AG04449 (cell line): ENCODE measurements at places on chromosomes 3 and 15.
A peak's percentile ranks its signal among the peaks of the same experiment; 100 is the strongest.

- no peak for DNase-seq
These were observed 85.1 kb downstream of the LPP start for GRCh38 chr3:188239035-188239434.

GRCh38 chr3:170056710-170057454, 19.1 kb downstream of the GPR160 start:
- DNase-seq = no peak

DNA sequence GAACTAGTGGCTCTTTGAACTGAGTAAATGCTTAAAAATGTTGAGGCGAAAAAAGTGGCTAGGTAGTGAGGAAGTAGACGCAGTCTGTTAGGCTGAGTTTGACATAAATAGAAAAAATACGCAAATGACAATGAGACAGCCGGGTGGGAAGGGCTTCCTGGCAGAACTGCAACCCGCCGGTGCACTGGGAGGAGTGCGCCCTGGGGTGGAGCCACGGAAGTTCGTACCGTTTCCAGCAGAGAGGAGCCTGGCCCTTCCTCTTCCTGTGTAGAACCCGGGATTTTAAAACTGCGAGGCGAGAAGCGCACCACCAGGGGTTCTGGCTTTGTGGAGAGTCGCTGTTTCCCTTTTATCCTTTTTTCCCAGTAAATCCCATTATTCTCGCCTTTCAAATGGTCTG, 602.6 kb downstream of the PYDC2 start:
- no peak for DNase-seq

DNA sequence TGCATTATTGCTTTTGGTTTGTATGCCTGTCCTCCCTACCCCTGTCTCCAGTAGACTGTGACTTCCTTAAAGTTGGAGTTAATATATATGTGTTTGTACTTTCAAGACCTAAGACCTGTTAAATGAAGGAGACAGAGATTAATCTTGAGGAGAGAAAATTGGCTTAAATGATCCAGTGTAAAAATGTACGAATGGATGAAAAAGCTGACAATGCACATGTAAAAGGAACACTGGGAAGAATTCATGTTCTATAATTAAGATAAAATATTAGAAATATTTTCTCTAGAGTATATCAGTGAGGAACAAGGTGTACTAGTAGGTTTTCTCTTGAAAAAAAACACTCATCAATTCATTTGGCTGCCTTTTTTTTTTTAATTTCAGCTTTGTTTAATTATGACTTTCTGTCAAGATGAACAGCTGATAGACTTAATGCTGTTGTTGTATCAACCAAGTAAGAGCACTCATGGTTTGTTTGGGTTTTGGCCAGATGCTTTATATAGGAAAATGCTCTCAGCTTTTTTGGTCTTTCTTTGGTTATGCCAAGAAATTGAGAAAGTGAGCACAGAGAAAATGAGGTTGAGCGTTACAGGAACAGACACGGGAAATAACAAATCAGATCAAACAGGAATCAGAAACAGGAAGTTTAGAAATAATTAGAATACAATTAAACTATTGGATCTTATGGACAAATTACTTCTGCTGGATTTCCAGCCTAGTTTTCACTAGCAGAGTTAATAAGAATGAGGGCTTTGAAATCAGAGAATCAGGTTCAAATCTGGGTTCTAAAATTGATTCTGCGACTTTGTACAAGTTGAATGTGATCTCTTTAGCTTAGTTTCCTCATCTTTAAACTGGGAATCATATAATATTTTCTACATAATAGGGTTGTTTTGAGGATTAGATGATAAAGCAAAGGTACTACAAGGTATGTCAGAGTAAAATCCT, 38.3 kb upstream of the AADAC start:
- no peak for DNase-seq

- no peak for DNase-seq
These were observed 8.9 kb downstream of the CHSY1 start for GRCh38 chr15:101242999-101243336.

DNA sequence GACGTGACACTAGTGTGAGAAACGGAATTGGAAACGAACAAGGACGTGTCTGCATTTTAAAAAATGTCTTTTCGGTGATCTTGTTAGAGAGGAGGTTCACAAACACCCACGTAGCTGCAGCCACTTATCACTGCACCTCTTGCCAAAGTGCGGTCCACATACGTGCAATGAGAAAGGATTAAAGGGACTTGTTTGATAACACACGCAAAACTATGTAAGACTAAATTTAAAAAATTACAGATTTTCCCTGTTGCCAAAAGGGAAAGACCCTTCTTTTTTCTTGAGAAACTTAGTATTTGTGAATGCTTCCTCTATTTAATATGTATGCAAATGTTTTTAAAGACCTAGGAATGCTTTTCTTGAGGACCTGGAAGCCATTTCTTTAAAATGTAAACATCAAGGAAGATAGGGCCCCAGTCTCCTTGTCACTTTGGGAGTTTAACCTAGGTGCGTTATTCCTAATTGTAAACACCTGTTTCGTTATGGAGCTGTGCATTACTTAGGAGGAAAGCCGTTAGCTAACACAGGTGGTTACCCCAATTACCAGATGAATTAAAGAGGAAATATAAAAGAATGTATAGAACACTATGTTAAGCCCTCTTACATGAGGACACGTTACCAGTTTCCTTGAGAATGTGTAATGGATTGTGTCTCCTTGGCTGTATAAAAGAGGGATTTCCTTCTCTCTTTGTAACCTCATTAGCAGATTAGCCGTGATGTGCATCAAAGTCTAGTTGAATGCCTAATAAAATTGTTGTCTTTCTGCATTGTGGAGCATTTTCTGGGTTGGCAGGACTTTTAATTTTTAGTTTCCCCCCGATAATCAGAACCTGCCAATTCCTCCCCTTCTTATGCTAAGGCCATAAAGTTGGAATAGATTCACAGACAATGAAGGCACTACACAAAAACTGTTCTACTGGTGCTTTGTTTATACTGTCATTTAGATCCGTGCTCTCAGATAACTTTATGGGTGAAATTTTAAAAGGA, 1.0 kb downstream of the LEKR1 start:
- no peak for DNase-seq

DNA sequence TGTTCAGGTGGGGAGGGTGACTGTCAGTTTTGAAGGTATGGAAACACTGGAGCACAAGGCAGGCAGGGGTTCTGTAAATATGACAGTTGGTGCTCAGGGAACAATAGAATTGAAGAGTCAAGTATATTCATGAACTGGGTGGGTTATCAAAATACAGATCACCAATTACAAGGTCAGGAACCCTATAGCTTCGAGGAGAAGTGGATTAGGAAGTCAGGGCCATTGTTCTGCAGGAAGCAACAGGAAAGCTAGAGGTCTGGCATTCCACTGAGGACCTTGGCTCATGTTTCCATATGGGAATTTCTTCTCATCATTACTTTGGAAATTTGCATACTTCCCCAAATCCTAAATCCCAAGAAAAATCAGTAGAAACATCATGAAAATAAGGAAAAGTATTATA, 125.9 kb downstream of the MYRIP start:
- no peak for DNase-seq

DNA sequence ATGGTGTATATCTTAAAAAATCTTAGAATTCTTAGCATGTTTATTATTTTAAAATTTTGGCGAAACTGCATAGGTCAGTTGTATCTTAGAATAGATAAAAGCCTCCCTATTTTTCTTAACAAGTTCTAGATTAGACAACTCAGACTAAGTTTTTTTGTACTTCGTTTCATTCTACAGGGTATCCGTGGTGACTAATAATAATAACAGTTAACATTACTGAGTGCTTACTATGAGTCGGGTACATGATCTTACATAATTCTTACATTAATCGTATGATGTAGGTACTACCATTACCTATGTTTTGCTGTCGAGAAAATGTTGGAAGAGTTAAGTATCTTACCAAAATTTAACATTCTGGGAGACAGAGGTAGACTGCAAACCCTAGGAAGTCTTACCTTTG, 60.7 kb downstream of the UBE2E2 start:
- no peak for DNase-seq

DNA sequence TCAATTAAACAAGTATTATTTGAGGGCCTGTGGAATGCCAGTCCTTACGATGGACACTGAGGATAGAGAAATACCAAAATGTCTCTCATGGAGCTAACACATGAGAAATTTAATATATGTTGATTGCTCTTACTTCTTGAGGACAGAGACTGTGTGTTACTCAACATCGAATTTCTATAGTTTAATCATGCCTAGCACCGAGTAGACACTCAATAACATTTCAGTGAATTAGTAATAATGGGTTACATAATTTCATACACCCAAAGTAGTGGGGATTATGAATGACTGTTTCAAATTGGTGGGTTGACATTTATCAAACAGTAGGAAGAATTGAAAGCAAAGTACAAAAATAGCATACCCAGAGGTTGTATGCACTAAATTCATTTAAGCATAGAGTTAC, 11.2 kb downstream of the FMN1 start:
- DNase-seq = no peak

DNA sequence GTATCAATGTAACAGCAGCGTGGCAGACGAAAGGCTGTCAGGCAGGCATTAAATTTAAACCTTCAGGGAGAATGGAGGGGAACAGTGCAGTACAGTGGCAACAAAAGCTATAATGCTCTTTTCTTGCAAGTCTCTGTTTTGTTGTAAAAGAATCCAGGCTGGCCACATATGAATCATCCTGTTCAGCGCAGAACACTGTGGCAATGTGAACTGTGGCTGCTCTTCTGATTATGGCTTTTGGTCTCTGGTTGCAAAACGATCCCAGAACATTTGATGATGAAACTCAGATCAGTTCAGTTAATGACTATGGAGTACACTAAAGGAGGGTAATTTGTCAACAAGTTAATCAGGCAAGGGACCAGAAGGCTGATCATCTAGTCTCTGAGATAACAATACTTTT, 219.7 kb upstream of the SGO1 start:
- DNase-seq = peak; percentile 23

DNA sequence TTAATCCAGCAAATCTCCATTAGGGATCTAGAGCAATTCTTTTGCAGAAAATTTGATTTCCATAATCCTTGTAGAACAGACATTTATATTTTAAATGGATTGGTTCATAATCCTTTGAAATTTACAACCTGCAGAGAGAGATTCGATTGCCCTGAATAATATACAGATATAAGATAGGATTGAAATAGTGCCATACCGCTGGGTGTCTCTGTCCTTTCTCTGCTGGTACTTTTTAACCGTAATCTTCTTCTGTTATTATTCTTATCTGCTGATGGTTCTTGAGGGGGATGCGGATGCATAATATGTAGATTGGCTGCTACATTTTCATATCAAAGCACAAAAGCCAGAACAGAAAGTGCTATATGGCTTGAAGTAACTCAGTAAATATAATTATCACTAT, 182.2 kb downstream of the CFAP20DC start:
- DNase-seq = no peak

DNA sequence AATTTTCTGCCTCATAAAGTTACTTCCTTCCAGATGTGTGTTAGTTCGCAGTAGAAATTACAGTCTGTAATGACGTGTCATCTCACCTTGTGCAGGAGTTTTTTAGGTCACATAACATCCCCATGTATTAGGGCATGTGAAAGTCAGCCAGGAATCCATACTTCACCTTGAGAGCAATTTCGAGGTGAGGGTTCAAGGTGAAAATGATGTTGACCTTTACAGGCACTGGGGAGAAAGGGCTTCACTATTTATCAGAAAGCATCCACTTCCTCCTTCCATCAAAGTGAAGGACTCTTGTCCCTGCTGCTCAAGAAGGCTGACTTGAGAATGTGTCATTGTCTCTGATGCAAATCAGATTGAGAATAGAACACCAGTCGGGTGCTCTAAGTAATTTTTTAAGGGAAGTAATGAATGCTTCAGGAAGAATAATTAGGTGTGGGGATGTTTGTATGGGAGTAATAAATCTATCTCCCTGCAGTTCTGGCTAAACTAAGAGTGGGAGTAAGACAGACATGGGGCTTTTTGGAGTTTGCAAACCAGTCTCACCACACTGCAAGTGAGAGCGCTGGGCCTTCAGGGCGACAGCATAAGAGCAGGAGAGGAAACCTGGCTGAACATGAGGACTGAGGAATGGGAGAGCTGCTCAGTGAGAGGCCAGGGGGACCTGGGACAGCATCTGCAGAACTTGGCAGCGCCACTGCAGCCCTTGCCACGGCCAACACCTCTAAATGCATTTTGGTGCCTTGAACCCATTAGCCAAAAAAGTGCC, 85.9 kb upstream of the IL12A start:
- no peak for DNase-seq

GRCh38 chr3:37945807-37946530, 44.6 kb upstream of the VILL start:
- DNase-seq = no peak

GRCh38 chr3:32857921-32858320, 40.1 kb downstream of the TRIM71 start:
- DNase-seq = no peak

- no peak for DNase-seq
These were observed 6.2 kb upstream of the OXTR start for GRCh38 chr3:8775602-8776001.

- DNase-seq = no peak
These were observed 22.2 kb upstream of the NRROS start for GRCh38 chr3:196617256-196617655.

DNA sequence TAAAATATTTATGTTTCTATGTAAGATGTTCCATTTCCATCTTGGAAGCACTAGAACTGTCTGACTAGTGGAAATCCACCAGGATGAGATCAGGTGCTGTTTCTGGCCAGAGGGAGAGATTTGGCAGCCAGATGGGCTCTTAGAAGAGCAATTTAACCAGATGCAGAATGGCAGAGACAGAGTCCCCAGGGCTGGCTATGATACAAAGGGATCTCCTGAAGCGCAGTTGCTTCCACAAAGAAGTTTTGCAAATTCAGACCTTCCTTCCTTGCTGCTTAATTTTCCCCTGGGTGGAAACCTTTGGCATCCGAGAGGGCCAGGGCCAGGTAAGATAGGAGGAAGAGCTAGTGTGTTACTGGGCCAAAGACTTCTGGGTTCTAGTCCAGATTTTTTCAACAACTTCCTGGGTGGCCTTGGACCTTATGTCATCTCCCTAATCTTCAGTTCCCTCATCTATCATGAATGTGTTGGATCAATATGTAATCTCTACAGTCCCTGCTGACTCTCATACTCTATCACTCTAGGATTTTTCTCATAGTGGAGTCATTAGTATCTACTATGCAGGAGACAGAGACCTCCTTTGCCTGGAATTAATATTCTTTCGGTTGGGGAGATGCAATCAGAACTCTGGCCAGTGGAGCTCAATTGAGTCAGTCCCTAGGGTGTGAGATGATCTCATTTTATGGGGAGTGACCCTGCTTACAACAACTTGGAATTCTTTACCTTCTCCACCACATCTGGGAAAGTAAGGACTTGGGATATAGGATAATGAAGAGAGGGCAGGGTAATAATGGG, 41.1 kb upstream of the NDUFB4 start:
- DNase-seq = no peak

- DNase-seq = no peak
These were observed 9.2 kb downstream of the MITF start for GRCh38 chr3:69748503-69748902.

DNA sequence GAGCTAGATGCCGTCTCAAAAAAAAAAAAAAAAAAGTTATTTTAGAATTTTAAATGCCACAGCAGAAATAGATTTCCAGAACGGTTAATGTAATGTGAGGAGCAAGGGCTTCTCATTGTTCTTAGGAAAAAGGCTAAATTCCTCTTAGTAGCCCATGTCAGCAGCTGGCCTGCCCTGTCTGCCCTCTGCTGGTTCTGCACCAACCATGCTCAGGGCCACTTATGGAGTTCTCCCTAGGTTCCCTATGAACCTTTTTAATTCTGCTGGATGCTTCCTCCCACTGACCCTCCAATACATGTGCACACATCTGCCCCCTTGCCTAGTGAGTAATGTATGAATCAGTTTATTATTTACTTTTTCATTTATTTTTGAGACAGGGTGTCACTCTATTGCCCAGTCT, 32.2 kb upstream of the DPPA4 start:
- DNase-seq = no peak

GRCh38 chr3:166444336-166444735, 607.1 kb upstream of the BCHE start:
- no peak for DNase-seq
